CD4-positive, alpha-beta T cell treated with Interleukin-6 at 100 ng/mL for 8 hours (primary cell): ENCODE measurements at places on chromosomes 11 and 22.

GRCh38 chr11:33713151-33713855 lies 12.7 kb upstream of the C11orf91 start:
- no peak for DNase-seq

DNA sequence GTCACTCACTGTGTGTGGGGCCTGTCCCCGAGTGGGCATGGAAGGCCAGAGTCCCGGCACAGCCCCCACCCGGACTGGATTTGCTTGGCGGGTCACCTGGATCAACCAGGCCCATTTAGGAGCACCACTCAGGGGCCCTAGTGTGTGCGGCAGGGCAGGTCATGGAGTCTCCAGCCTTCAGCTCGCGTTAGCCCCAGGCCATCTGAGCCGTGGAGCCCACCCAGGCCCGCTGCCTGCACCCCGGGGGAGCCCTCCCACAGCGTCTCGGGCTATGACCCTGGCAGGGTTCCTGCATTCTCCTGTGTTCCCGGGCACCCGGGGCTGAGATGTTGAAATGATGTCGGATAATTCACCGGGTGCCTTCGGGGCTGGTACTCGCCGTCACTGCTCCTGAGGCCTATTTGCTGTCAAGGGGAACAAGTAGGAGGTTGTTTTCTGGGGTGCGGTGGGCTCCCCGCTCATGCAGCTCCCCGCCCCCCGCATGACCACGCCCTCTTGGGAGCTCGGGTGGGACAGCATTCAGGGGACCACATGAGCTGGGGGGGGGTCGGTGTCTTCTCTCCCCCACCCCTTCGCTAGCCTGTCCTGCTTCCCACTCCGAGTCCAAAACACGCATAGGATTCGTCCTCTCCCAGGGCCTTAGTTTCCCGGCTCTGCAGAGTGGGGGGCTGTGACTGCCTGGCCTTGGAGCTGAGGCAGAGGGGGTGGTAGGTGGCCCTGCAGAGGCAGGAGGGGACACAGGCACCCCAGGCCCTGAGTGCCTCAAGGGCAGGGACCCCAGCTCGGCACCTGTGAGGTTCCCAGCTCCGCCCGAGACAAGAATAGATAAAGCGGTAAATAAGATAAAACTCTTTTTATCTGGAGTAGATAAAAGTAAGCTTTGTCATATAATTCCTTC lies 77.2 kb downstream of the KCNQ1 start:
- no peak for DNase-seq

- no peak for DNase-seq
Observed at GRCh38 chr11:12897390-12897789, 111.7 kb upstream of the RASSF10 start.

GRCh38 chr22:26756675-26757293 lies 99.4 kb downstream of the MIAT start:
- no peak for DNase-seq

- DNase-seq, result no peak
Observed at GRCh38 chr11:69467646-69468045, 13.8 kb upstream of the LINC01488 start.

GRCh38 chr11:17722000-17722643 lies 2.8 kb downstream of the MYOD1 start:
- DNase-seq, result no peak

GRCh38 chr11:130139401-130139800 lies 20.2 kb upstream of the ST14 start:
- no peak for DNase-seq

- DNase-seq, result no peak
Observed at GRCh38 chr11:56855217-56855616, 106.7 kb upstream of the OR9G4 start.

- DNase-seq, result no peak
Observed at GRCh38 chr11:132142554-132142953, 772.1 kb downstream of the NTM start.

GRCh38 chr11:70071996-70072395 lies 6.1 kb upstream of the ANO1 start:
- no peak for DNase-seq

- DNase-seq, result no peak
Observed at GRCh38 chr11:63911876-63912275, 5.1 kb downstream of the RCOR2 start.

DNA sequence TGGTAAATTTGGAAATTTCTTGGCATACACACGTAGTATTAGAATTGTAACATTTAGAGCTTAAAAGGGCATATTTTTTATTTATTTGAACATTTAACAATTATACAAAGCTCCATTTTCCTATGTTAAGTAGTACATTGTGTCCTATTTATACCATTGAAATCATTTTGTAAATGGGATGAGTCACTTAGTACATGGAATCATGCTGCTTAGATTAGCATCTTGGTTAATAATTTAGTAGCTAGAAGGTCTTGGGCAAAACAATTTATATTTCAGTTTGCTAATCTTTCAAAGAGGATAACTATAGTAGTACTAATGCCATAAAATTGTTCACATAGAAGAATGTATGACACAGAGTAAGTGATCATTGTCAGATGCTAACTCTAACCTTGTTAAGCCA lies 450.1 kb upstream of the LUZP2 start:
- DNase-seq, result no peak

DNA sequence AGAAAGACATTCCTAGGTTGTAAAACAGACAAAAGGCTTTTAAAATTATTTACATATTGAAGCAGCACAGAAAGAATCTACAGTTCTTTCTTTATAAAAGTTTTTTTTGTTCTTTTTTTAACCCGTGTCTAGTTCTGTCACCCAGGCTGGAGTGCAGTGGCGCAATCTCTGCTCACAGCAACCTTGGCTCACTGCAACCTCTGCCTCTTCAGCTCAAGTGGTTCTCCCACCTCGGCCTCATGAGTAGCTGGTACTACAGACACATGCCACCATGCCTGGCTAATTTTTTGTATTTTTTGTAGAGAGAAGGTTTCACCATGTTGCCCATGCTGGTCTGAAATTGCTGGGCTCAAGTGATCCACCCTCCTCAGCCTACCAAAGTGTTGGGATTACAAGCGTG lies 3.8 kb upstream of the INCENP start:
- no peak for DNase-seq

DNA sequence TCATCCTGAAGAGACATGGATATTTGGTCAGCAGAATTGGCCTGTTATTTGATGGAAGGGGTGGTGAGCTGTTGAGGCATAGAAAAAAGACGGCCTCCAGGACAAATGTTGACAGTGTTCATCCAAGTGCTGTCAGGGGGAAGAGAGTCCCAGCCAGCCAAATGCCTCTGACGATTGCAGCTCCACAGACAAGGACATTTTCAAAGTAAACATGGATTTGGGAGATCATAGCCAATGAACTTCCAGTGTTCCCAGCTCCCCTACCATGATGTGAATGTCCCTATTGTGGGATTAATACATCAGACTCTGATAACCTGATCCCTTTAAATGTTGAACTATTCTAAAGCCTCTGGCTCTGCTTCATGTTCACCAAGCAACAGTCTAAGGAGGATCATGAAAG lies 31.2 kb upstream of the PSMA1 start:
- no peak for DNase-seq

GRCh38 chr11:46912526-46913150 lies 5.7 kb downstream of the LRP4 start:
- DNase-seq, result no peak

DNA sequence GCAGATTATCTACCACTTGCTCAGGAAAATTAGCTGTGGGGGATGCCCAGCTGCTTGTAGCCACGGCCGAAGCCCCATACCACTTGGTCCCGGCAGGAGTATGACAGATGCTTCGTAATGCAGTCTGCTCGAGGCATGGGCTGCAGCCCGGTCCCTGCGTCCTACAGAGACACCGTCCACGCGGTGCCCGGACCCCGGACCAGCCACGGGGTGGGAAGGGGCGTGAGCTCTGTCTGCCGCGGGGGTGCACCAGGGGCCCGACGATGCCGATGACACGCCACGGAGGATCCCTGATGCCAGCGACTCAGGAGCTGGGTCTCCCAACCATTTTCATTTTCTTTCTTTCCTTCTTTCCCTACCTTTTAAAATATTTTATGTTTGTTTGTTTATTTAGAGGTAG lies 30.0 kb downstream of the SLC25A17 start:
- no peak for DNase-seq

DNA sequence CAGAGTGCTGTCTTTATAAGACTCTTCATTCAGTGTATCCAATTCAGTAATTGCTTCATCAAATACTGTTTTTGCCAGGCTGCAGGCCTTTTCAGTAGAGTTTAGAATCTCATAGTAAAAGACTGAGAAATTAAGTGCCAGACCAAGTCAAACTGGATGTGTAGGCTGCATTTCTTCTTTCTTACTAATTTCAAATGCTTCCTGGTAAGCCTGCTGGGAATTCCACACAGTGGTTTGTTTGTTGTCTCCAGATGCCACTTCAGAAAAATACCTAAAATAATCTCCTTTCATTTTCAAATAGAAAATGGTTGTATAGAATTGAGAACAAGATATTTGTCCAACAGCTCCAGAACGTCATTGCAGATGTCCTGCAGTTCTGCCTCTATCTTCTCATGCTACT lies 34.7 kb downstream of the LDHAL6A start:
- DNase-seq, result no peak

DNA sequence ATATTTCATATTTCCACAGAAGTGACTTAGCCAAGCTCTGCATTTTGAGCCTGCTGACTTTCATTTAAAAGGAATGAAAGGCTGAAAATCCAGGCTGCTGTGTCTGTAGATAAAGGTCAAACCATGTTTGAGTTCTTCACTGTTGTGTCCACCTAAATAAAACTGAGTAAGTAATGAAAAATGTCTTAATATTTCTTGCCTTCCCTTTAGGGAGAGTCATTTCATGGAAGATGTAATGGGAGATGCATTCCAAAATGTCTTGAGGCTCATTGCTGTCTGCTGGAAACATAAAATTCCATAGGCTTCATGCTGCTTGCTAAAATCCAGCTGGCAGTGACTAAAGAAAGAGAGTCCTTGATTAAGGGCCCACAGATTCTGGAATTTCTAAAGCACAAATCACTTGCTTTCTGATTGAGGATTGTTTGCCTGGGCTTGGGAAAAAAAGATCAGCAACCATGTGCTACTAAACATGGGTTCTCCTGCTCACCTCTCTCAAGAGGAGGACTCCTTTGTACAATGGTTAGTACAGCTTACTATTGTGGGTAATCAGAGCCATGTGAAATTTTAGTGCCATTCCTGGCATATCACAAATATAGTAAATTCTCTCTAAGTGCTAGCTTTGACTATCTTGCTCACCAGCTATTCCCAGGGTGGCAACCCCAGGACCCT lies 56.9 kb downstream of the PANX1 start:
- DNase-seq, result no peak

DNA sequence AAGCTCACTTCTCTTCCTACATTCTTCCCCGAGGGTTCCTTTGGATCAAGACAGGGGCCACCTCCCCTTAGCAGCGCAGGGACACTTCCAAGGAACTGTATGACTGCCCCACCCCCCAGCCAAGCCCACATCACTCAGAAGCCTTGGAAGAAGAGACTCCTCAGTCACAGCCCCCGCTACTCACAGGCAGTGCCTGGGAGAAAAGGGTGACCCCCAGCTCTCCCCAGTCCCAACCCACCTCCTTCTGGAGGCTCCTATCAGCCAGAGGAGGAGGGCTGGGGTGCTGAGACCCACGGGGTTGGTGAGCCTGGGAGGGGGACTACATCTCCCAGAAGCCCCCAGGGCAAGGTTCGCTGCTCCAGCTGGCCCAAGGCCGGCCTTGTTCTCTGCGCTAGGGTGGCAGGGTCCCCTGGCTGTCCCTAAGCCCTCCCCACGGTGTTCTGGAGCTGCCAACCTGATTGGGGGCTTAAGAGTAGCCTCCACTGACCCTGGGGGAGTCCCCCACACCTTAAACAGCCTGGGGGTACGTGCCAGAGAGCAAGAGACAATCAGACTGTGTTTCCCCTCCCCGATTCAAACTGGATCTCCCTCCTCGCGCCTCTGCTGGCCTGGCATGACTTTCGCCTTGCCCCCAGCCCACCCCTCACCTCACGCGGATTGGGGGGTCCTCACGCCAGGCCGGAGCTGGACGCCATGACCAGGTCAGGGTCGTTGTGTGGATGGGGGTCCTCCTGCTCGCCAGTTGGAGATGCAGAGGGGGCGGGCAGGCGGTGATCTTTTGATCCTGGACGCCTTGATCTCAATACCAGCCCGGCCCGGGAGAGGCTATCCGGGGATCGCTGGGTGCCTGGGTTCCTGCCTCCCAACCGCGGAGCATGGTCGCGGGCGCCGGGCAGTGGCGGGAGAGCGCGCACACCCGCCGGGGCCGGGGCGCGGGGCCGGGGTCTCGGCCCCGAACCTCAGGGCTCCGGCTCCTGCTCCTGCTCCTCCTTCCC lies 838 bp downstream of the BCL9L start:
- no peak for DNase-seq

DNA sequence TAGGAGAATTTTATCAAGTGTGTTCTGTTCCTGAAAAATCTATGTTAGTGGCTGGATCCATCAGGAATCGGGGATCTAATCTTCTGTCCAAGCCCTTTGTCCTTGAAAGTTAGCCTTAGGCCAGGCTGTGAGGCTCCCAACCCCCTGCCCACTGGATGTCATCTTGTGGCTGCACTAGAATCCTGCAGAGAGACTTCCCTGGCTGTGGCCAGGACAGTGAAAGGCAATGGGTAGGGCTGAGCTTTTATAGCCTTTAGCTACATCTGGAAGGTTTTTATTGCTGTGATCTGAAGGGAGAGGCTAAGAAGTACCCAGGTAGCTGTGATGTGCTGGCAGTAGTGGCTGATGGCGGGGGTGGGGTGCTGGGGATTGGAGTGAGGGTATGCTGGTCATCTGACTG lies 2.1 kb downstream of the OAF start:
- no peak for DNase-seq

DNA sequence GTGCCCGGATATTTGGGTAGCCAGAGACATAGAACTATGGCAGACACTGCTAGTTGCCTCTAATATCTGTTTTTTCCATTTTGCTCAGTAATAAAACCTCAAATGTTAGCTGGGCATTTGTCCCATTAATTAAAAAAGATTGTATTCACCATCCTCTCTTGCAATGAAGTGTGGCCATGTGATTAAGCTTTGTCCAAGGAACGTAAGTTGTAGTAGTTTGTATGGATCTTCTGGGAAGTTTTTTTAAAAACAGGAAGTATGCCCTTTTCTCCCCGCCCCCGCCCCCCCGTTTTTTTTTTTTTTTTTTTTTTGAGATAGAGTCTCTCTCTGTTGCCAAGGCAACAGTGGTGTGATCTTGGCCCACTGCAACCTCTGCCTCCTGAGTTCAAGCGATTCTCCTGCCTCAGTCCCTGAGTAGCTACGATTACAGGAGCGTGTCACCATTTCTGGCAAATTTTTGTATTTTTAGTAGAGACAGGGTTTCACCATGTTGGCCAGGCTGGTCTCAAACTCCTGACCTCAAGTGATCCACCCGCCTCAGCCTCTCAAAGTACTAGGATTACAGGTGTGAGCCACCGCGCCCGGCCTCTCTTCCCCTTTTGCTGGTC lies 1.7 kb upstream of the TMEM135 start:
- no peak for DNase-seq

- no peak for DNase-seq
Observed at GRCh38 chr11:26084313-26084712, 247.6 kb upstream of the ANO3 start.

GRCh38 chr11:92804388-92804966 lies 165.0 kb upstream of the MTNR1B start:
- no peak for DNase-seq

- no peak for DNase-seq
Observed at GRCh38 chr11:7528514-7529049, 14.8 kb downstream of the PPFIBP2 start.

GRCh38 chr22:47245786-47246185 lies 483.3 kb downstream of the TBC1D22A start:
- DNase-seq, result no peak
